ENCODE measurements at places on chromosomes 5 and 9. TPM values are rescaled to one million over a fixed set of nuclear protein-coding genes. Genes with fewer than 3 reads are reported as not detected.

DNA sequence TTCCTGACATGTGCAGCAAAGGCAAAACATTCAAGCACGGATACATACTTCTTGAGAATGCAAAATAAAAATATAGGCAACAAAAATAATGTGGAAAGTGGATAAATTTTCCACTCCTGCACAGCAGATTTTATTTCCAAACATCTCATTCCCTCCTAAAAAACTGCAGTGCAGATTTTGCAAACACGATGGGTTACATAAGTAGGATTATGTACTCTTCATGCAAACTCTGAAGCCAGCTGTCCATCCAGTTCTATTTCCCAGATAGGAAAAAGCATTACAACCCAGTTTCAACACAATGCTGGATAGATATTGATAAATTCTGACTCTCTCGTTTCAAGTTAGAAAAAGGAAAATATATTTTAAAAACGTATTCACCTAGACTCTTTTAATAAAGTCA, 52.7 kb upstream of the CCNG1 start:
- H3K4me1 ChIP-seq, result no peaks in the 10 kb centered on the region
- H3K27me3 ChIP-seq, result no peaks in the 10 kb centered on the region
- H3K36me3 ChIP-seq, result no peaks in the 10 kb centered on the region
- H3K27ac ChIP-seq, result no peak overlapping the region

- no peaks in the 10 kb centered on the region for H3K36me3 ChIP-seq
- H3K4me1 ChIP-seq, result no peaks in the 10 kb centered on the region
- H3K4me3 ChIP-seq, result no peak overlapping the region
- no peak for DNase-seq
- H3K27me3 ChIP-seq, result no peaks in the 10 kb centered on the region
Measured at GRCh38 chr5:173495225-173495904, 121.1 kb downstream of the BOD1 start.

DNA sequence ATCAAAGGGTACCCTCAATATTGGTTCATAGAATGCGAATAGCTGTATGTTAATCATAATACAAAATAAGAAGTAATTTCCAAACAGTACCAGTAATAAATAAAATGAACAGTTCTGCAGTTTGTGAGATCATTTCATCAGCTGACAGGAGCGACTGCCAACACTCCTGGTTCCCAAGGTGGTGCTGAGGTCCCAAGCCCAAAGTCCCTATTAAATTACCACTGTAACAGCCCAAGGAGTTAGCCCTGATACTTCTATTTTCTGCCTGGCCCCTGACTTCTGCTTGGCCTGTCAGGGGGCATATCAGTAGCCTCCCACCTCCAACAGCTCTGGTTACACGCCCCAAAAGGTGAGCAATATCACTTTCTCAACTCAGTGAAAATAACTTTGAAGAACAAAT, 47.1 kb downstream of the ANKH start:
- H3K36me3 ChIP-seq, result peaks cover 6% of the 10 kb centered on the region
- H3K27ac ChIP-seq, result no peak overlapping the region
- no peak overlapping the region for H3K4me3 ChIP-seq
- DNase-seq, result no peak
- no peaks in the 10 kb centered on the region for H3K27me3 ChIP-seq

The B4GALT1 gene
- total RNA-seq, result 87.8 TPM

DNA sequence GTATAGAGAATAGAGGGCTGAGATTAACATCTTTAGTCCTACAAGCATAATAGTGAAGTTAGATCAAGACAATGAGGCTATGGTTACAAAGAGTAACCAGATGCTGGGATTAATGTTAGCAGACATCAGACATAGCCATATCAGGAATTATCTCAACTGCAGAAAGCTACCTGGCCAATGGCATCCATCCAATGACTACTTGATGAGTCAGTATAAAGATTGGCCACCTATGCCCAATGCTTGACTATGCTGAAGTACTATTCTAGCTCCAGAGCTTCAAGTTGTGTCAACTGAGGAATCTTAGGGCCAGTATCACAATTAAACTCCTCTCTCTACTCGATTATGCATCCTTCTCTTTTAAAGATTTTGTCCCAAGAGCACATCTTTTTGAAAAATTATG, 541.4 kb downstream of the PRELID2 start:
- H3K27ac ChIP-seq, result no peak overlapping the region
- H3K27me3 ChIP-seq, result no peaks in the 10 kb centered on the region
- H3K36me3 ChIP-seq, result no peaks in the 10 kb centered on the region
- no peak for DNase-seq

- H3K4me3 ChIP-seq, result no peak overlapping the region
- DNase-seq, result no peak
Measured at GRCh38 chr5:90182726-90183125, 226.8 kb downstream of the CETN3 start.

DNA sequence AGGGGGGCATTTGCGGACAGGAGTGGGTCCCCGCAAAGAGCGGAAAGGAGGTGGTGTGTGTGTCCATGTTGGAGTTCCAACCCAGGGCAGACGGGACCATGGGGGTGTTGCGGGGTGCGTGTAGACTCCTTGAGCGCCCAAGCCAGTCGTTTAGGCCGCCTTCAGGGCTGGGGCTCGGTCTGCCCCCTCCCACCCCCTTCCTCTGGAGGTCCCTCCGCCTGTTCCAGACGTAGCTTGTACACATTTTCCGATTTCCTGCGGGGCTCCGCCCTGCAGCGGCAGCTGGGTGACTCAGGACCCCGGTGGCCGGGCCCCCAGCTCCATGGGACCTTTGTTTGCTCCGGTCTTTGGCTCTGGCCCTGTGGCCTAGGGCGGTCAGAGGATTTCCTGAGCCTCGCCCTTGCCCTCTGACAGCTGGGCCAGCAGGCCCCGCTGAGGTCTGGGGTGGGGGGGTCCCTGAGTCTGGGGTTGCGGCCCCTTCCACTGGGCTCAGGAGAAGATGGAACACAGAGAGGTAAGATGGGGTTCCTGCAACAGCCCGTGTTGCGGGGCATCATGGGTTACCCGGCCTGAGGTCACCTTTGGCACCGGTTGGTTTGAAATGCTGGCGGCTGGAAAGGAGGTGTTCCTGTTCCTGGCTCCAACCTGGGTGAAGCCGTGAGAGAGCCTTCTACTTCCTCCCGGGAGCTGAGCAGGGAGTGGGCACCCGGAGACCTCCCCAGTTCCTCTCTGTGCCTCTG, 1.5 kb downstream of the PKN3 start:
- H3K4me1 ChIP-seq, result peaks cover 20% of the 10 kb centered on the region
- no peak for DNase-seq
- H3K27me3 ChIP-seq, result no peaks in the 10 kb centered on the region
- no peaks in the 10 kb centered on the region for H3K36me3 ChIP-seq
- H3K27ac ChIP-seq, result no peak overlapping the region
- H3K4me3 ChIP-seq, result no peak overlapping the region

DNA sequence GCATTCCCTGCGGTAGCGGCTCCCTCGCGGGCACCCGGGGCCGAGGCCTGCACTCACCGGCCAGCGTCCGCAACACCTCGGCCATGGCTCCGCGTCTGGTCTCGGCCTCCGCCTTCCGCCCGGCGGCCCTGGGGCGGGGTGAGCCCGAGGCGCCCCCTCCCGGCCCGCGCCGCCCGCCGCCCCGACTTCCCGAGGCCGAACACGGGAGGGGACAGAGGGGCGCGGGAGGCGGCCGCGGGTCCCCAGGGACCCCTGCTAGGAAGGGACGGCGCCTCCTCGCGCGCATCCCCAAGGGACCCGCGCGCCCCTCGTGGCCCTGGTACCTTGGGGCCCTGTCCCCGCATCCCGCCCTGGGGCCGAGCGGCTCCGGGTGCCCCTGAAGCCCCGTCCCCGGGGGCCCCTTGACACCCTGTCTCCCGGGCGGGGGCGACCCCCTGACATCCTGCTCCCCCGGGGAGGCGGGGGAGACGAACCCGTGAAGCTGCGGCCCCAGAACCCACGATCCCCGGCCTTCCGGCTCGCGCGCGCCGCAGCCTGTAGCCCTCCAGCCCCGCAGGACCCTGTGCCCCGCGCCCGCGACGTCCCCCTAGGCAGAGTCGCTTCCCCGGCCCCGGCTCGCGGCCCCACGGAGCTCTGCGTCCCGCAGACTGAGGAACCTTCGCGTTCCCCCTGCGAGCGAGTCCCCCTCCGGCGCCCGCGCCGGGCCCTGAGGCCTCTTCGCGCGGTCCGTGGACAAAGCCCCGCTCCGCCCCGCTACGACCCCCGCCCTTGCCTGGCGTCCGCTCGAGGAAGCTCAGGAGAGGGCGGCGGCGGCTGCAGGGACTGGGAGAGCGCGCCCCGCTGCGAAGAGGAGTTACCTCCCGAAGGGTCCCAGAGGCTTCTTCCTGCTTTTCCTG, at the start of gene ABO:
Gene ABO, minus strand, starts transcription at position 97 of the 896 bp plus-strand sequence.
- H3K27ac ChIP-seq, result no peak within 1 kb of the TSS
- peaks cover 10% of the 10 kb centered on the region for H3K4me1 ChIP-seq
- DNase-seq, result no peak
- H3K36me3 ChIP-seq, result no peaks in the 10 kb centered on the region
- peaks cover 9% of the 10 kb centered on the region for H3K27me3 ChIP-seq

GRCh38 chr5:172858990-172859811, 25.1 kb downstream of the ERGIC1 start:
- H3K27ac ChIP-seq, result no peak overlapping the region
- H3K4me3 ChIP-seq, result no peak overlapping the region
- no peaks in the 10 kb centered on the region for H3K36me3 ChIP-seq
- no peaks in the 10 kb centered on the region for H3K4me1 ChIP-seq

DNA sequence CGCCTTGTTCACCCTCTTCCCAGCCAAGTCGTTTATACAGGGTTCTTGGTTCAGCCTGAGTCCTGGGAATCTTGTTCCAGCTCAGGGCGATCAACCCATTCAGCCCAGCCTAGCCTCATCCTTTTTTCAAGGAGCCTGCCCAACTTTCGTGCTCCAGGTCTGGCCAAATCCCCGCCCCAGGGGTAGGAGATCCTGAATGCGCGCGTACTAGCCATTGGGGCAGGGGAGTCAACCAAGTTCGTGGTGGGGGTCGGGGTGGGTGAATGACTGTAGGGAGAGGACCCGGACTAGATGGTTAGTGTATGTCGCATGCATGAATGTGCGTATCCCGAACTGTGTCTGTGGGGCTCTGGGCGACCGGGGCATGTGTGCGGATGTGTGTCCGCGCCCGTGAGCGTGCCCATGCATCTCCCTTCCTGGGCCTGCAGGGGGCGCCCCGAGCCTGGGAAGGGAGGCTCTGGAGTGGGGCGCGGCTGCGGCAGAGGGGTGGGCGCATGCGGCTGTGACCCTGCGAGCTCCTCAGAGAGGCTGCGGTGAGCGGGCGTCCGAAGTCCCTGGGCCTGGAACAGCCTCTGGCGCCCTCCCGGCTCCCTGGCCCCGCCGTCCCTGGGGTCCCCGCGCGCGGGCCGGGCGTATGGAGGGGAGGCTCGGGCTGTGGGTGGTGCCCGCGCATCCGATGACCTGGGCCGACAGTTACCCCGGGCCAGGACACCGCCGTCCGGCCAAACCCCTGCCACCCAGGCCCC, 8.7 kb downstream of the CCL21 start:
- peak; percentile 54 for DNase-seq
- peaks cover 12% of the 10 kb centered on the region for H3K4me1 ChIP-seq
- peaks cover 12% of the 10 kb centered on the region for H3K27me3 ChIP-seq
- H3K4me3 ChIP-seq, result no peak overlapping the region
- no peak overlapping the region for H3K27ac ChIP-seq

DNA sequence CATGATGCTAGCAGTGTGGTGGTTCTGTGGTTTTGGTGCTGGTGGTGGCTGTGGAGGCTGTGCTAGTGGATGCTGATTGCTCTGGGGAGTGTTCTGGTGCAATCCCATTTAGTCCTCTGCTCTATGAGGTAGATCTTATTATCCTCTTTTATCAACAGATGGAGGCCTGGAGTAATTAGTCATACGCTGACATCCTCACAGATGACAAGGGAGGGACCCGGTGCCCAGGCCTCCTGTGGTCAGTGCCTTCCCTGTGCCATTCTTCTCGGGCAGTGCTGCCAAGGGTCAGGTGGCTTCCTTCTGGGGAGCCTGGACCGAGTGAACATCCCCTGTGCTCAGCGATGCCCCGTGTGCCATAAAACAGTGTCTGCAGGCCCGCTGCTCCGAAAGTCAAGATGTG, 74.5 kb downstream of the COL5A1 start:
- no peak overlapping the region for H3K4me3 ChIP-seq
- H3K27ac ChIP-seq, result no peak overlapping the region
- H3K4me1 ChIP-seq, result no peaks in the 10 kb centered on the region
- no peaks in the 10 kb centered on the region for H3K36me3 ChIP-seq
- H3K27me3 ChIP-seq, result no peaks in the 10 kb centered on the region

GRCh38 chr5:157387683-157388093, 72.3 kb upstream of the NIPAL4 start:
- no peak overlapping the region for H3K4me3 ChIP-seq
- peaks cover 94% of the 10 kb centered on the region for H3K36me3 ChIP-seq
- DNase-seq, result no peak

GRCh38 chr9:100739666-100740065, 161.8 kb downstream of the CAVIN4 start:
- H3K4me3 ChIP-seq, result no peak overlapping the region
- no peaks in the 10 kb centered on the region for H3K27me3 ChIP-seq
- H3K27ac ChIP-seq, result no peak overlapping the region

- H3K4me1 ChIP-seq, result peaks cover 13% of the 10 kb centered on the region
- no peaks in the 10 kb centered on the region for H3K36me3 ChIP-seq
- no peaks in the 10 kb centered on the region for H3K27me3 ChIP-seq
- no peak for DNase-seq
- no peak overlapping the region for H3K27ac ChIP-seq
- no peak overlapping the region for H3K4me3 ChIP-seq
Measured at GRCh38 chr5:1293416-1294205, 1.3 kb downstream of the TERT start.

Data from CD4-positive, CD25-positive, alpha-beta regulatory T cell (primary cell).